Suprapubic skin (tissue), 4 donors: ENCODE measurements at places on chromosomes 7 and 10. TPM values are rescaled to one million over a fixed set of nuclear protein-coding genes. Genes with fewer than 3 reads are reported as not detected.

Gene CAV2
- total RNA-seq, result 108 TPM

DNA sequence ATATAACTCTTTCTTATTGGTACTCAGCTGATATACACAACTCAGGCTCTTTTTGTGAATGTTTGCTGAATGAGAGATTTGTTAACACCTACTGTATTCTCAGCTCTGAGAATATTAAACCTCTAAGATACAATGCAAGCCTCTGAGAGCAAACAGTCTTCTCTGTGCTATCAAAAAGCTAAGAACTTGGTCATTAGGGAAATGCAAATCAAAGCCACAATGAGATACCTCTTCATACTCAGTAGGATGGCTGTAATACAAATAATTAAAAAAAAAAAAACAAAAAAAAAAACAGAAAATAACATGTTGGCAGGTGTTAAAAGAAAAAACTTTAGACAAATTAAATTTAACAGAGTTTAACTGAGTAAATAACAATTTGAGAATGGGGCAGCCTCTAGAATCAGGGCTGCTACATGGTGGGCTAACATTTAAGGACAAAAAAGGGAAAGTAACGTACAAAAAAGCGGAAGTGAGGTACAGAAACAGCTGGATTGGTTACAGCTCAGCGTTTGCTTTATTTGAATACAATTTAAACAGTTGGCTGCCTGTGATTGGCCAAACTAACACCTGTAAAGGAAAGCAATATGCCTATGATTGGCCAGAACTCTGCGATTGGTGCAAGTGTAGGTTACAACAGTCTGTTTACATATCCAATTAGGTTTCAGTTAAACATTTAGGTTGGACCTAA is 14.8 kb upstream of the MTURN start:
- DNase-seq, result no peak
- H3K4me1 ChIP-seq, result peaks cover 15% of the 10 kb centered on the region
- H3K4me3 ChIP-seq, result no peak overlapping the region
- H3K36me3 ChIP-seq, result no peaks in the 10 kb centered on the region

Gene PTPRE
- 25.5 TPM for total RNA-seq

Gene HYAL4
- 2.8 TPM for total RNA-seq

Gene MYL10
- total RNA-seq, result not detected

Gene MPP7
- total RNA-seq, result 46.7 TPM

DNA sequence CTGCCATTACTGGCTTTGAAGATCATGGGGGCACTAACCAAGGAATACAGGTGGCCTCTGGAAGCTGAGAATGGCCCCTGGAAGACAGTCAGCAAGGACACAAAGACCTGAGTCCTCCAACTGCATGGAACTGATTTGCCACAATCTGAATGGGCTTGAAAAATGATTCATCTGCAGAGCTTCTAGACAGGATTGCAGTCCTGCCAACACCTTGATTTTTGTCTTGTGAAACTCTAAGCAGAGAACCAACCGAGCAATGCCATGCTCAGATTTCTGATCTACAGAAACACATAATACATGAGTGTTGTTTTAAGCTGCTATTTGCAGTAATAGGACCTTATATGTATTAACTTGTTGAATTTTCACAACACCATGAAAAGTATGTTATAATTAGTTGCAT is 66.1 kb upstream of the SLC13A1 start:
- no peaks in the 10 kb centered on the region for H3K27me3 ChIP-seq
- H3K36me3 ChIP-seq, result no peaks in the 10 kb centered on the region
- no peak overlapping the region for H3K4me3 ChIP-seq
- DNase-seq, result no peak
- H3K27ac ChIP-seq, result no peak overlapping the region

Gene CCDC7
- 4.6 TPM for total RNA-seq

GRCh38 chr7:149866779-149867447 is 6.9 kb upstream of the ATP6V0E2 start:
- DNase-seq, result no peak
- no peaks in the 10 kb centered on the region for H3K27me3 ChIP-seq
- H3K36me3 ChIP-seq, result peaks cover 40% of the 10 kb centered on the region
- no peak overlapping the region for H3K27ac ChIP-seq
- H3K4me3 ChIP-seq, result no peak overlapping the region
- peaks cover 5% of the 10 kb centered on the region for H3K4me1 ChIP-seq

DNA sequence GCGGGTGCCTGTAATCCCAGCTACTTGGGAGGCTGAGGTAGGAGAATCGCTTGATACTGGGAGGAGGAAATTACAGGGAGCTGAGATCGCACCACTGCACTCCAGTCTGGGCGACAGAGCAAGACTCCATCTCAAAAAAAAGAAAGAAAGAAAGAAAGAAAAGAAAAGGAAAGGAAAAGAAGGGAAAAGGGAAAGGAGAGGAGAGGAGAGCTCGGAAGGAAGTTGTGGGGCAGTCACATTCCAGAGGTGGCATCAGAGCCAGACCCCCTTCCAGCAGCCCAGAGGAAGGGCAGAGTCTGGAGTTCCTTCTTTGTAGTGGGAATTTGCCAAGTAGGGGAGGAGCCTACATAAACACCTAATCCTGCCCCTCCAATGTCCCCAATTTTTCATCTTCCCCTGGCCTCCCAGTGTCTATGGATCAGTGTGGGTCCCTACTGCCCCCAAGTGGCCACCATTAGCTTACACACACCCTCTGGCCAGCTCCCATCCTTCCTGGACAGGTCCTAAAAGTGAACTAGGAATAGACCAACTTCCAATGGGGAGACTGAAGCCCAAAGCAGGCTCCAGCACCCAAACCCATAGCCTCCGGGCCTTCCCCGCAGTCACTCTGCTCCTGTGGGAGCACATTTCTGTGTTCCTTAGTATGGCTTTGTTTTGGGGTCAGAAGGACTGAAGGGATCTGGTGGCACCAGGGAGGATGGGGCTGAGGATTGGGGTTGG is 39.6 kb upstream of the HSPB1 start:
- no peaks in the 10 kb centered on the region for H3K36me3 ChIP-seq
- H3K27ac ChIP-seq, result no peak overlapping the region
- DNase-seq, result no peak
- H3K4me1 ChIP-seq, result peaks cover 17% of the 10 kb centered on the region

GRCh38 chr7:99267481-99267840 is 5.2 kb upstream of the MYH16 start:
- no peak overlapping the region for H3K4me3 ChIP-seq
- peaks cover 11% of the 10 kb centered on the region for H3K4me1 ChIP-seq
- H3K27ac ChIP-seq, result peak overlapping the region; percentile 27
- H3K36me3 ChIP-seq, result no peaks in the 10 kb centered on the region

DNA sequence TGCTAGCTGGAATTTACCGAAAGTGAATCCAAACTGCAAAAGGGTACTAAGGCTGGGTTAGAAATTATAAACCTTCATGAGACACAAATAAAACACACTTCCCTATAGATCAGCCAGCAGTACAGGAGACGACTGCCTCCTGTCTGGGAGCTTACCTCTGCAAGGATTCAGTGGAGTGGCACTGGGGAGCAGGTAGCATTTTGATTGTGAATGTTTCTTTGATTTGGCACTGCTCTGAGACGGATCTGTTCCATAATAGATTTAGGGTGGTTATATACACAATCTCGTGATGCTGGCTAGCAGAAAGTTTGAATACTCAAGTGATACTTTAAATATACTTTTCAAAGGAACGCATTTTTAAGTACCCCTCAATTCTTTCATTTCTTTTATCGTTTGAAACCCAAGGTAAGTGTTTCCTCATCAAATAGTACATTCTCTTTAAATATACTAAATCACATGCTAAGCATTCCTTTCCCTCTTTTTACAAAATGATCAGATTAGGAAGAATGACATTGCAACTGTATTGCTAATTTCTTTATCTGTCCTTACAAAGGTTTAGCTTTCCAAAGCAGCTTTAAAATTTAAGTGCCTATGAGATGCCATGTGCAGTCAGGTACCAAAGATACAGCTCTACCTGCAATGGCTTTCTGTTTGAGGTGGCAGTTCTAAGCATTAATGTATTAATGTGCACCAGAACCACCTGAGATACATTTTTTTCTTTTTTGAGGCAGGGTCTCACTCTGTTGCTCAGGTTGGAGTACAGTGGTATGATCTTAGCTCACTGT is 20.6 kb upstream of the CHCHD3 start:
- H3K36me3 ChIP-seq, result no peaks in the 10 kb centered on the region
- H3K4me3 ChIP-seq, result no peak overlapping the region
- no peaks in the 10 kb centered on the region for H3K27me3 ChIP-seq
- no peak overlapping the region for H3K27ac ChIP-seq

Gene UFSP1
- total RNA-seq, result 1.8 TPM
